ENCODE measurements at places on chromosomes 5 and 9.
A peak's percentile ranks its signal among the peaks of the same experiment; 100 is the strongest.

- no peak for DNase-seq
Observed at GRCh38 chr5:137440795-137441194, 58.3 kb downstream of the SPOCK1 start.

- no peak for DNase-seq
Observed at GRCh38 chr5:136132087-136132486, 558 bp upstream of the SMAD5 start.

DNA sequence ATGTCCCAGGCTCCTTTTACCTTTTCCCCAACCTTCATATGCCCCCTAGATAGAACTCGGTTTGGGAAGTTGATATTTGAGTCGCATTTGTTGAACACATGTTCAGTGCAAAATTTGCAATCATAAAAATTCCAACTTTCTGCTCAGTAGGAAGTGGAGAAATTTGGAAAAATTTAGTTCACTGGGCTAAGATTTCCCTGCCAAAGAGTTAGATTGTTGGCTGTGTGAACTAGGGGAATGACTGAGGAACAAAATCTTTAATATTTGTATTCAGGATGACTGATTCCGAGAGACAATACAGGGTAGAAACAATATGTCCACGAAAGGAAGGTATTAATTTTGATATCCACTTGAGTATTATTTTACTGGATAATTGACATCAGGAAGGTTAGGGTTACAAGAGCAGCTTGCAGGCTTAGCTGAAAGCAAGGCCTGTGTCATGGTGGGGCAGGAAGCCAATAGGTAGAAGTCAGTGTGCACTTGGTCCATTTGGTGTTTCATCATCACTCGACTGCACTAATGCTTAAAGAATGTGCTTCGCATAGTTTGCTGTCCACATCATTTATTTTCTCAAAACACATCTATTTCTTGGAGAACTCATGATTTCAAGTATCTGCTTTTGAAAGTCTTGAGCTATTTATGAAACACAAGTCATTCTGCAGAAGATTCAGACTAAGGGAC lies 59.4 kb upstream of the GNA14 start:
- peak; percentile 65 for DNase-seq

- no peak for DNase-seq
Observed at GRCh38 chr5:16034319-16035001, 145.1 kb downstream of the MARCHF11 start.

- no peak for DNase-seq
Observed at GRCh38 chr9:129632460-129632859, 6.5 kb downstream of the NTMT1 start.

DNA sequence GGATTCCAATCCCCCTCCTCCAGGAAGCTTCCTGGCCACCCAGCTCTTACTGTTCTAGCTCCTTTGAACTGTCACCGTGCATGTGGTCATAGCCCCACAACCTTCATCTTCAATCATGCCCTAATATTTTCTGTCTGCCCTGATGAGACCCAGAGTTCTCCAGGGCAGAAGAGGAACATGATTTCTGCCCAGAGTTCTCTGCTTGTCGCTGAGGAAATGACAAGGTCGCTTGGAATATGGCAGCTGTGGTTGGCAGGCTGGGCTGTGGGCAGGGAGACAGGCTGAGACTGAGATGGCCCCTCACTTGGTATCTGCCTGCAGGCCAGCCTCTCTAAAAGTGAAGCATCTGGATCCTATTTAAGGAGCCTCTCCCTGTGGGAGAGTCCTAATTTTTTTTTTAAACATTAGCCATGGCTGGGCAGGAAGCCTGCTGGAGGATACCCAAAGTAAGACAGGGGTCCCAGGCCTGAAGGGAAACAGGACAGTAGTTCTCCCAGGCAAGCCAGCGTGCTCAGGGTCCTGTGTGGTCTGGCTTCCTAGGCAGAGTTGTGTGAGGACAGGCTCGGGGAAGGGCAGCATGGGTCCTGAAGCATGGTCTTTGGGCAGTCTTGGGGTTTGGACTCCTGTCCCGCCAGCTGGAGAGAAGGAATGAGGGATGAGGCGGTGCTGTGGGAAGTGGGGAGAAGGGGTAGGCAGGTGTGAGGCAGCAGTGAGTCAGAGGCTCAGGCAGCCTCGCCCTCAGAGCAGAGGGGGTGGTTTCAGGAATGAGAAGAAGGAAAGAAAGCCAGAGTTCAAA lies 242.1 kb downstream of the FSTL4 start:
- no peak for DNase-seq

- no peak for DNase-seq
Observed at GRCh38 chr5:16392718-16393117, 72.9 kb downstream of the ZNF622 start.

Data from thoracic aorta (tissue), 2 donors.